Epithelial cell of proximal tubule (primary cell): ENCODE measurements at places on chromosomes 5 and 9.

GRCh38 chr9:99375481-99375880 is 153.4 kb downstream of the SEC61B start:
- no peak for DNase-seq

- DNase-seq = no peak
Measured at GRCh38 chr5:55096861-55097260, 5.6 kb upstream of the GZMA start.

DNA sequence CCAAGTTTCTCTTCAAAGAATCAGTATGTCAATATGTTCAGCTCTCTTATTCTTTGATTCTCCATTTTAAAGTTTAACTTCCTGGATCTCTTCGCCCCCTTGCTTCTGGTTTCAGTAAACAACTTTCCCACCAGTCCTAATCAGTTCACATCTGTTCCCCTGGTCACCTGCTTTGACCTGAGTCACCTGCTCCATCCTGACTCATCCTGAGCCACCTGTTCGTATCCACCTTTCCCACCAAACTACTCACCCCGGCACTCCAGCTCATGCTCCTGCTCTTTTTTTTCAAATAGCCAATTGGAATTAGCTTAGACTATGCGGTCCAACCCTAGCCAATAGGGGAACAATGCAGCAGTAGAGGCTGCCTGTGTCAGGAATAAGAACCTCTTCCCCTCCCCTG is 23.6 kb upstream of the CSF1R start:
- no peak for DNase-seq

GRCh38 chr5:119218830-119219782 is 136.7 kb upstream of the TNFAIP8 start:
- no peak for DNase-seq

GRCh38 chr9:3842839-3843238 is 317.0 kb upstream of the RFX3 start:
- no peak for DNase-seq

- DNase-seq = no peak
Measured at GRCh38 chr5:168409591-168410458, 76.4 kb upstream of the RARS1 start.
